Activated T-cell treated with anti-CD3 and anti-CD28 coated beads, Interleukin-2, amount 50 U/mL, for 72 hours (primary cell): ENCODE measurements at places on chromosomes 6 and 20. TPM values are rescaled to one million over a fixed set of nuclear protein-coding genes. Genes with fewer than 3 reads are reported as not detected.

DNA sequence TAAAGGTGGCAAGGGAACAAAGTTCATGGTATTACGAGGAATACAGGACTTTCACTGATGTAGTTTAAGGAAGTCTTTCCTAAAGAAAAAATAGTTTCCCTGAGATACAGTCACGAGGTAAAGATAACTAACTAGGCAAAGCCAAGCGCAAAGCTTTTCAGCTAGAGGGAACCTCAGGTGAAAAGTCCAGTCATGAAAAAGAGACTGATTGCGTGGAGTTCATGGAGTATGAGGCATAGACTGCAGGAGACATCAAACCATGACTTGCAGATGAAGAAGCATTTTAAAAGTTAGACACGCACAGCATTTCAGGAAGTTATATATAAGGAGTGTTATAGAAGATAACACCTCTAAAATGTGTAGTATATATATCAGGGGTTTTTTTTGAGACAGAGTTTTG lies 205.6 kb upstream of the ZNF184 start:
- H3K4me3 ChIP-seq = no peak overlapping the region
- no peak for DNase-seq
- no peak overlapping the region for H3K27ac ChIP-seq
- peaks cover 86% of the 10 kb centered on the region for H3K27me3 ChIP-seq
- peaks cover 21% of the 10 kb centered on the region for H3K4me1 ChIP-seq
- peaks cover 4% of the 10 kb centered on the region for H3K36me3 ChIP-seq

The BEND6 gene
- 0.48 TPM for total RNA-seq

DNA sequence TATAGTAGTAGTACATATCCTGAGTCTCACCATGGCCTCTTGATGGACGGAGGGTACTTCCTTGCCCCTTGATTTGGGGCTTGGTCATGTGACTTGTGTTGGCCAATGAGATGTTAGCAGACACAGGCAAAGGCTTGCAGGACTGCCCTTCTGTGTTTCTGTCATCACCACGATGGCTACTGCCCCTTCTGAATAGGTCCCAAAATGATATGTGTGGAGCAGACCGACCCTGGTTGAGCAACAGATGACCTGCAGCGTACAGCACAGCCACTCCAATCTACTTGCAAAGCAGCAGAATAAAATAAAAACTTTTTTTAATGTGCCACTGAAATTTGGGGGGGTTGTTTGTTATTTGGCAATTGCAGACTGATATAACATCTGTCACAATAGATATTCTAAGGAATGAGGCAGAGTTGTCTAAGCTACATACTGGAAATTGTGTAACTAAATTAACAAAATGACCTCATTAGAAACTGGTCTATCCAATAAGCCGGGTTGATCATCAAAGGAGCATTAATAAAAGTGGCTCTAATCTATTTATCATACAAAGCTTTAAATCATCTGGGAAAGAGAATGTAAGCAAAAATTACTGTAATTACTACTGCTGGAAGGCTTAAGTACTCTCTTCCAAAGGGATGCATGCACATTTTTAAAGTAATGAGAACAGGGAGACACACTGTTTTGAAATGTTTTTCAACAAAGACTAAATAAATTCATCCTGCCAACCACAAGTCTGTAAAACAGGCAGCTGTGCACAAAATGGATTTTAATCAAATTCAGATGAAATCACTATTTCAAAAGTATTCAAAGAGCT lies 209.5 kb downstream of the KIF16B start:
- H3K4me3 ChIP-seq = no peak overlapping the region
- H3K27ac ChIP-seq = no peak overlapping the region
- DNase-seq = no peak
- no peaks in the 10 kb centered on the region for H3K27me3 ChIP-seq
- no peaks in the 10 kb centered on the region for H3K4me1 ChIP-seq

GRCh38 chr20:56328861-56329260 lies 29.9 kb upstream of the FAM210B start:
- H3K27me3 ChIP-seq = peaks cover 14% of the 10 kb centered on the region
- no peaks in the 10 kb centered on the region for H3K4me1 ChIP-seq
- H3K36me3 ChIP-seq = no peaks in the 10 kb centered on the region
- no peak overlapping the region for H3K27ac ChIP-seq

The BPIFA1 gene
- total RNA-seq = not detected

- no peak overlapping the region for H3K27ac ChIP-seq
- peaks cover 40% of the 10 kb centered on the region for H3K4me1 ChIP-seq
- H3K36me3 ChIP-seq = peaks cover 4% of the 10 kb centered on the region
- H3K27me3 ChIP-seq = peaks cover 45% of the 10 kb centered on the region
- peak overlapping the region; percentile 91 for H3K4me3 ChIP-seq
- peak; percentile 73 for DNase-seq
Measured at GRCh38 chr20:31602779-31603441, 2.2 kb upstream of the ID1 start.

The BTN3A1 gene
- 62.8 TPM for total RNA-seq

DNA sequence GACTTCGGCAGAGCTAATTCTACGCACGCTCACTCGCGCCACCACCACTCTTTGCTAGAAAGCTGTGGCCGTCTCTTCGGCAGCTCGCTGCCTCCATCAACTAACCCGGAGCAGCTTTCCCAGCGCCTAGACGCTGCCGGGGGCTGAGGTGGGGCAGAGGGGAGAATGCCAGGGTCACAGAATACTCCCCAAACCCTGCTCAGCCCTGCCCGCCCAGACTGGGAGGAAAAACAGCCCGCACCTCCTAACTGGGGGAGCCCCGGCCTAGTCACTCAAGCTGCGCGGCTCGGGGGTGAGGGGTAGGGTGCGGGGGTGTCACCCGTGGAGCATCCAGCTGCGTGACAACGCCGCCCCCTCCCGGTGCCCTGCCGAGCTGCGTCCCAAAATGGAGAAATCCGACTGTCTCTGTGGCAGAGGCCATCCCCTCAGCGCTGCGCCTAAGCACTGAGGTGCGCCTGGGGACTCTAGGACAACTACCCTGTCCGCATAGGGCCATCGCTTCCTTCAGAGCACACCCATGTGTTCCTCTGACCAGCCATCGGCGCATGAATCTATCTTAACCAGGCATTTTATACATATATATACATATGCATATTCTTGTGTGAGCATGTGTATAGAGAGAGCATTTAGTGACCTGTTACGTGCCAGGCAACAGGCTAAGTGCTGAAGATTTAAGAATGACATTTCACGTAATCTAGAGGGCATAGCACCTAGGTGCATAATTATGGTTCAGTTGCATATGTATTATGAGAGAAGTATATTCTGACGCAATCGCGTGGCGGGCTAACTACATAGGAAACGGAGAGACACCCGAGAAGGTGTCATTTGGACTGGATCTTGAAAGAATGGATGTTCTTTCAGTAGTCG lies 1.5 kb upstream of the TENT5A start:
- peak; percentile 86 for DNase-seq
- H3K27me3 ChIP-seq = peaks cover 39% of the 10 kb centered on the region
- H3K27ac ChIP-seq = no peak overlapping the region
- H3K4me3 ChIP-seq = peak overlapping the region; percentile 92
- peaks cover 25% of the 10 kb centered on the region for H3K4me1 ChIP-seq

- H3K27ac ChIP-seq = no peak overlapping the region
- H3K36me3 ChIP-seq = peaks cover 2% of the 10 kb centered on the region
- peaks cover 2% of the 10 kb centered on the region for H3K27me3 ChIP-seq
- no peak overlapping the region for H3K4me3 ChIP-seq
- DNase-seq = no peak
Measured at GRCh38 chr6:144898052-144898689, 613.0 kb downstream of the UTRN start.

- H3K36me3 ChIP-seq = no peaks in the 10 kb centered on the region
- H3K4me1 ChIP-seq = no peaks in the 10 kb centered on the region
- H3K27me3 ChIP-seq = peaks cover 56% of the 10 kb centered on the region
- peak; percentile 22 for DNase-seq
- H3K27ac ChIP-seq = no peak overlapping the region
Measured at GRCh38 chr20:38685853-38686473, 38.3 kb upstream of the SLC32A1 start.

The KIF25 gene
- 0.34 TPM for total RNA-seq

The PTCHD4 gene
- not detected for total RNA-seq

DNA sequence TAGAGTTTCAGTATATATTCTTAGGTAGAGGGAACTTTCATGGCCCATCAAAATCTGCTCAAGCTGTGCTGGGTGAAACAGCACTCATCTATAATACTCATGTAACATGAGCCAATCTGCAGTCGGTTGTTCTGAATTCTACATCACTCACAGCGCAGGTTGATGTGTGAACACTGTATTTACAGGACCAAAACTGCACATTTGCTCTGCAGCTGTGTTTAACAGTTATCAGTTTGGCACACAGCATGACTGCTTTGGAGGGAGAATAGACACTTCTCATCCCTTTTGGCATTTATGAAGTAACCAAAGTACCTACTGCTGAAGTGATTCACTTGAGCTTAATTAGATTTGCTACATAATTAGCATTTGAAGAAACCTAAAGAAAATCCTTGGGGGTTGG lies 225.1 kb downstream of the BCKDHB start:
- H3K4me3 ChIP-seq = no peak overlapping the region
- no peaks in the 10 kb centered on the region for H3K36me3 ChIP-seq
- no peaks in the 10 kb centered on the region for H3K4me1 ChIP-seq
- H3K27me3 ChIP-seq = no peaks in the 10 kb centered on the region

The GUCA1A gene
- 0.14 TPM for total RNA-seq

The ECT2L gene
- total RNA-seq = not detected
